ENCODE measurements at places on chromosomes 6 and 20. TPM values are rescaled to one million over a fixed set of nuclear protein-coding genes. Genes with fewer than 3 reads are reported as not detected.

Gene BMP6
- 0.26 TPM for polyA plus RNA-seq

Gene NKAIN2
- not detected for polyA plus RNA-seq

Gene NHLRC1
- polyA plus RNA-seq = 1.4 TPM

Gene CALHM6
- 2.9 TPM for polyA plus RNA-seq

Gene GJA10
- polyA plus RNA-seq = not detected

Gene ATP6V1G2
- polyA plus RNA-seq = 0.32 TPM

Gene RBM24
- polyA plus RNA-seq = 1.3 TPM

Gene GJA1
- 76.7 TPM for polyA plus RNA-seq

Gene LPA
- polyA plus RNA-seq = 0.01 TPM

Gene UCKL1
- polyA plus RNA-seq = 47.3 TPM

Gene CLDN20
- polyA plus RNA-seq = not detected

Gene FILIP1
- polyA plus RNA-seq = 1.6 TPM

Gene KIF13A
- polyA plus RNA-seq = 11.5 TPM

Gene TFAP2A
- 28.8 TPM for polyA plus RNA-seq

Gene TMEM63B
- polyA plus RNA-seq = 37.9 TPM

Gene TRIM39
- 12.1 TPM for polyA plus RNA-seq

Gene PARD6B
- 6.5 TPM for polyA plus RNA-seq

Gene BACH2
- 0.26 TPM for polyA plus RNA-seq

Gene HLA-DOA
- 0.49 TPM for polyA plus RNA-seq

Gene LPIN3
- polyA plus RNA-seq = 84.1 TPM

Gene PPP1R16B
- polyA plus RNA-seq = 1.5 TPM

Gene POPDC3
- polyA plus RNA-seq = not detected

Gene ULBP1
- polyA plus RNA-seq = 0.31 TPM

Gene CARMIL1
- polyA plus RNA-seq = 9.5 TPM

Gene MCCD1
- polyA plus RNA-seq = not detected

Gene MYH7B
- 0.69 TPM for polyA plus RNA-seq

Gene DOK5
- 0.10 TPM for polyA plus RNA-seq

All from esophagus (tissue), 2 donors.